ENCODE measurements at places on chromosomes 5 and 9. TPM values are rescaled to one million over a fixed set of nuclear protein-coding genes. Genes with fewer than 3 reads are reported as not detected.

GRCh38 chr5:121090822-121091221 lies 626.7 kb downstream of the PRR16 start:
- no peak for DNase-seq

DNA sequence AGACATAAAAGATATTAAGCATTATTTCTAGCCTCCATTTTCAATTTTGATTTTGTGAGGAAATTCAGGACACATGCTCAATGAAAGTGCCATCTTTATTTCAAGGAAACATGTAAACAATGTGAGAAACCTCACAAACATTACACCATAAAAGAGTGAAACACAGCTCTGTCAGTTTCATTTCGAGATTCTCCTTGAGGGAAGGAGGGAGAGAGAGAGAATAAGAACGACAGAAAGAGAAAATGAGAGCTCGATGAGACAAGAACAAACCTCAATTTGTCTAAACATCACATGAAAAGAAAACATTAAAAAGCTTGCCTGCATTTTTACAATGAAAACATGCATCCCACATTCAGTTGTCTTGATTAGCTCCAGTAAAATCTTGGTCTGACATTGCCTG lies 553.5 kb upstream of the MEF2C start:
- DNase-seq: no peak

The RMRP gene
- not detected for polyA plus RNA-seq

DNA sequence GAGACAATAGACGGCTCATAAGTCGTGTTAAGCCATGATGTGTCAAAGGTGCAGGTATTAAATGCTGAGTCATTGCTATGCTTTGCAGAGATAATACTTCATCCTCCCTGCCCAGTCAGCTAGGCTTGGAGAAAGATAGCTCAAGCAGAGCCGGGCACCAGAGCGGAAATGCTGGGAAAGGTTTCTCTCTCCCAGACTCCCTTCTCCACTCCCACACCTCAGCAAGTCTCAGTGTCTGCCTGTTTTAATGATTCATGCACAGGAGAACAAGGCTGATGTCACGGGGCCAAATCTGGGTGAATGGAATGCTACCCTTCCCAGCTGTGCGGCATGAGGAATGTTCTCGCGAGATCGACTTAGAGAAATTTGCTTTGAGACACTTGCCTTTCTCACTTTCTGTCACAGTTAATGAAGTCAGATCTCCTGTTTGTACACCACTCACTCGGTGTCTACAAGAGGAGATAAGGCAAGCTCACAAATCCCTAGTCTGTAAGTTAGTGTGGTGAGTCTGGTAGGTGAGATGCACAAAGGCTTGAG lies 204.4 kb downstream of the EFNA5 start:
- DNase-seq: no peak

GRCh38 chr9:7910426-7911020 lies 110.9 kb upstream of the DMAC1 start:
- no peak for DNase-seq

DNA sequence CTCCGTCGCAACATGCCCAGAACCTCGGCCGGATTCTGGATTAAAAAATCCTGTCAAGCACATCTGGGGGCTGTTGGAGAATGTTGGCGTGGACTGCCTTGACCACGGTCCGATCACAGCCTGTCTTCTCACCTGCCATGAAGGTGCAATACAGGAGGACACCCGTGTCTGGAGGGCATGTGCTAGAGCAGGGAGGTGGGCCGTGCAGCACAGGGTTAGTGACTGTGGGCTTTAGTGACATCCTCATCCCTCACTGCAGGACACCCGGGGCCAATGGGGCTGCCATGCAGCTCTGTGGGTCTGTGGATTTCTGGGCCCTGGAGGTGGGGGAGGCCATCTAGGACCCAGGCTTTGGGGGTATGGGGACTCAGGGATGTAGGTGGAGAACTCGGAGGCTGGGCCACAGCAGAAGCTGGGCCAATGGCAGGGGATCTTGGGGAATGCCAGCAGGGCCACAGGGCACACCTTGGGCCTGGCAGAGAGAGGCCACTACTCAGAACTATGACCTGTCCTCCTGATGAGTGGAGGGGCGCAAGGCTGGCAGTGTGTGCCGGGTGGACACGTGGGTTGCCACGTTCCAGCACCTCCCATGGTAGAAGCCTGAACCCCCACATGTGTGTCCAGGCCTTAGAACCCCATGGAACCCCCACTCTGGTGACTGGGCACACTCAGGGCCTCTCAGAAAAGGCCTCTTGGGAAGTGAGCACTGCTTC lies 23.3 kb downstream of the ZDHHC11B start:
- DNase-seq: no peak

The SPEF2 gene
- polyA plus RNA-seq: 43.4 TPM

DNA sequence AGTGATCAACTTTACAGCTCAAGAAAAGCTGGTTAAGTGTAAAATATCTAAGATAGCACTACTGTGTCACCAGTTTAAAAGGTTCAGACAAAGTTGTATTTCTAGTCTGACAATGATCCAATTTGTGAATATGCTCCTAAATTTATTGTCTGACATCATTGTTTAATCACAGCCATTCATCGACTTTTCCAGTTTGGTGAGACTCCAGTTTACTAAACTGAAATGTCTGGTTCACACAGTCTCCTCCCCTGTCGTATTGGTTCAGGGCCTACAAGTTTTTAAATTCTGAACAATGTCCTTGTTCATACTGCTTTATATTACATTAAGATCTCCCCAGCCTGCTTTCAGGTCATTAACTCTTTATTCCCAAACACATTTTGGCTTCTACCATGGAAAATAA lies 161.4 kb downstream of the CHSY3 start:
- DNase-seq: no peak

The CCDC127 gene
- 13.3 TPM for polyA plus RNA-seq

DNA sequence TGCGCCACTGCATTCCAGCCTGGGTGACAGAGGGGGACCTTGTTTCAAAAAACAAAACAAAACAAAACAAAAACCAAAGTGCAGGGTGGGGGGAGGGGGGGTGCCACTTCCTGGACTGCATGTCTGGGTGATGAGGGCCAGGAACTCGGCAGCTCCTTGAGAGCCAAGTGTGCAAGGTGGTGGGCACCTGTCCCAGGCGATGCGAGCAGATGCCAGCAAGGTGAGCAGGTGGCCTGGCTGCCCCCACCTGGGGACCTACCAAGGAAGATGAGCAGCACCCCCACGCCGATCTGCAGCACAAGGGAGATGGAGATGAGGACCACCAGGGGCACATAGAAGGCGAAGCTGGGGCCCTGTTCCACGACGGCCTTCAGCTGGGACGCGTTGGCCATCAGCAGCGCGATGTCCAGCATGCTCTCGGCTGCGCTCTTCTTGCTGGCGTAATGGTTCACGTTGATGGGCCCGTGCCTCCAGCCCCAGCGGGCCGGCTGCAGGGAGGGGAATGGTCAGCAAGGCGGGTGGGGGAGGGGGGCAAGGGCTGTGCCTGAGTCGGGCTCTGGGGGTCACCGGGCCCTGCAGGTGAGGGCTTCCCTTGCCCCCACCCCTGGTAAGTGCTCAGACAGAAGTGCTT lies 7.8 kb downstream of the NINJ1 start:
- no peak for DNase-seq

The AGGF1 gene
- 25.3 TPM for polyA plus RNA-seq

The DMRT3 gene
- not detected for polyA plus RNA-seq

DNA sequence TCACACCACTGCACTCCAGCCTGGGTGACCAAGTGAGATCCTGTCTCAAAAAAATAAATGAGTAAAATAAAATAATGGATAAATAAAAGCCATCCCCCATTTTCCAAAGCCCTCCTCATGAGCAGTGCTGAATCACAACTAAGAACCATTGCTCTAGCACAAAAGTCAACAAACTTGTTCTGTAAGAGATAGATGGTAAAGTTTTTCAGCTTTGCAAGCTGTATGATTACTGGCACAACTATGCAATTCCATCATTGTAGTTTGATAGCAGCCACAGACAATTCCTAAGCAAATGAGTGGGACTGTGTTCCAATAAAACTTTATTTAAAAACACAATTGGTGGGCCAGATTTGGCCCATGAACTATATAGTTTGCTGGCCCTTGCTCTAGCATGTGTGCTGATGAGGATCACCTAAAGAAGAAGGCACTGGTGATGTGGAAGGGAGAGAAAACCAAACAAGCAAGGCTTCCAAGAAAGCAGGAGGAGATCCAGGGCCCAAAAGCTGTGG lies 64.6 kb downstream of the NEURL1B start:
- no peak for DNase-seq
